Fibroblast of skin of back (primary cell): ENCODE measurements at places on chromosomes 2 and 18.

- DNase-seq = no peak
Observed at GRCh38 chr2:221415789-221416188, 156.3 kb downstream of the EPHA4 start.

GRCh38 chr18:5414546-5414945, 119.0 kb upstream of the ZBTB14 start:
- no peak for DNase-seq

- DNase-seq = no peak
Observed at GRCh38 chr18:48740068-48740440, 201.2 kb downstream of the CTIF start.

DNA sequence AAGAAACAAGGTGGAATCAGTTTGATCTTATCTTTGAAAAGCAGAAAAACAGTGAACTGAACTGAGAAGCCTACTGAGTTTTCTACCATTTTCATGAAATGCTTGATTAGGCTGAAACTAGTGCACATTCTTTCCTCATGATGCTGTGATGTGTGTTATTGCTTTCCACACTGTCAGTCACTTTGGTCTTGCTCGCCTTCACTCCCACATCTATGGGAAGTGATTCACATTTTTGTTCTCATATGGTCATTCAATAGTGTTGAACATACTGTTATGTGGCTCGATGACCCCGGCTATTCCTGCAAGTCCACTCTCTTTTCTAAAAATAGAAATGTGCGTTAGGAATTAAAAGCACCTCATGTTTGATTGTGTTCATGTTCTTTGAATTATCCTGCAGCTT, 129.7 kb downstream of the TGIF1 start:
- peak; percentile 86 for DNase-seq

DNA sequence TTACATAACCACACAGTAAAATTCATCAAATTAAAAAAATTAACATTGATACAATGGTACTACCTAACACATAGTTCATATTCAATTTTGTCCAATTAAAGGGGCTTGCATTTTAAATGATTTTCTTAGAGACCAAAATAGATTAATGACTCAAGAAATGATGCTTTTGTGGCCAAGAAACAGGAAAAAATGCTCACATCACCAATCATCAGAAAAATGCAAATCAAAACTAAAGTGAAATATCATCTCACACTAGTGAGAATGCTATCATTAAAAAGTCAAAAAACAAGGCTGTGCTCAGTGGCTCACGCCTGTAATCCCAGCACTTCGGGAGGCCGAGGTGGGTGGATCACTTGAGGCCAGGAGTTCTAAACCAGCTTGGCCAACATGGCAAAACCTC, 235.6 kb downstream of the PIK3C3 start:
- DNase-seq = no peak

GRCh38 chr2:178266445-178266844, 72.1 kb downstream of the OSBPL6 start:
- no peak for DNase-seq

DNA sequence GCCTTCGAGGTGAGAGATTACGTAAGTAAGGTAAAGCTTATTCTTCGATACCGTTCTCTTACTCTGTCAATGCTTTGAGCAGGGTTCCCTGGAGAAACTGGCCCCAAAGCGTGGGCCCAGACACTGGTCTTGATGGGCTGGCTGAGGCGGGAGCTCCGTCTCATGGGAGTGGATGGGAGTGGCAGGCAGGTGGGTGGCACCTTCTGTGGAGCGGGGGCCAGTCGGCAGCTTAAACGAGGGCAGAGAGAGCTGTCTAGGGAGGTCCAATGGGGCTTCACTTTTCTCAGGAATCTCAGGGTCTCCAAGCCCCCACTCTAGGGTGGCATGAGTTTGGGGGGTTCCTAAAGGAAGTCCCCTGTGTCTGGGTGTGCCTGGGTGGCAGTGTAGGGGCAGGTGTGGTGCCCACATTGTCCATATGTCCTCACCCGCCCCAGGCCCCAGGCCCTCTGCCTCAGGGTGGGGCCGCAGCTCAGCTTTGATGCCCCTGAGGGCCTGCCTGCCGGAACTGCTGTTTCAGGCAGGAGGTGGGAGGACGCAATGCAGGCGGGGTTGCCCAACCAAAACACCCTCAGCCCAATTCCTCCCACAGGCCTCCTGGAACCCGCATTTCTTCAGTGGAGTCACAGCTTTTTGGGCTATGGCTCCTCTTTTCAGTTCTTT, 32.5 kb upstream of the FOSL2 start:
- no peak for DNase-seq

- DNase-seq = no peak
Observed at GRCh38 chr18:4248686-4249085, 206.4 kb downstream of the DLGAP1 start.

DNA sequence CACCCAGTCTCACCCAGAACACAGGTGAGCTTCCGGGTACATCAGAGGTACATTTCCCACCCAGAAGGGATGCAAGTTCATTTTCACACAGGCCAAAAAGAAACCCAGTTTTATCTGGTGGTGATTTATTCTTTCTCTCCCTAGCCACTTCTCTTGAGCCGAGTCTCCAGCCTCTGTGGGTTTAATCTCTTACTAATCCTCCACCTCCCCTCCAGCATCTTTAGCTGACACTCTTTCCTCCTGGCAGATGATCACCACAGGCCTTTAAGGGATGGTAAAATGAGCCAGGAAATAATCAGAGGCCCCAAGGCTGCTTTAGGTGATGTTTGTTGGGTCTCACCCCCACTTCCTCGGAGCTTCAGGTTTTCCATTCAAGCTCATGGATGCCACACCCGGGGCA, 145.7 kb upstream of the DLX2 start:
- no peak for DNase-seq

GRCh38 chr2:46296840-46297545, at the start of gene EPAS1:
TSS of gene EPAS1 (plus strand) at chr2:46297407. CDS start at chr2:46297912, 505 bp downstream.
- DNase-seq = peak; percentile 79

DNA sequence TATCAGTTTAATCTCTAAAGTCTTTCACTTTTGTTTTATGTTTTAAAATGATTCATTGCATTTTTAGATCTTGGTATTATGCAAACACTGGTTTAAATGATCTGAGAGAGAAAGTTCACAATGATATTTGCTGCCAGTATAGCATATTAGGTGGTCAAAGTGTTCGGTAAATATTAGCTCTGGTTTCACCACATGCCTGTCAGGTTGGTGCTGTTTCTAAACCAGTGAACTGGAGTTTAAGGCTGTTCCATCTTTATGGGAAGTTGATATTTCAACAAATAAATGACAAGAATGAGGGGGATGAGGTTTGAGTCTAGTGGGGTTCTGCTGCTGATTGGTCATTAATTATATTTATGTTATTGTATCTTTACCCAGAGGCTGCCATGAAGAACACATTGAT, 436.4 kb downstream of the DCDC2C start:
- DNase-seq = no peak

- DNase-seq = no peak
Observed at GRCh38 chr2:100038011-100038410, 104.4 kb downstream of the AFF3 start.

- DNase-seq = no peak
Observed at GRCh38 chr2:65700720-65701119, 268.3 kb upstream of the SPRED2 start.

DNA sequence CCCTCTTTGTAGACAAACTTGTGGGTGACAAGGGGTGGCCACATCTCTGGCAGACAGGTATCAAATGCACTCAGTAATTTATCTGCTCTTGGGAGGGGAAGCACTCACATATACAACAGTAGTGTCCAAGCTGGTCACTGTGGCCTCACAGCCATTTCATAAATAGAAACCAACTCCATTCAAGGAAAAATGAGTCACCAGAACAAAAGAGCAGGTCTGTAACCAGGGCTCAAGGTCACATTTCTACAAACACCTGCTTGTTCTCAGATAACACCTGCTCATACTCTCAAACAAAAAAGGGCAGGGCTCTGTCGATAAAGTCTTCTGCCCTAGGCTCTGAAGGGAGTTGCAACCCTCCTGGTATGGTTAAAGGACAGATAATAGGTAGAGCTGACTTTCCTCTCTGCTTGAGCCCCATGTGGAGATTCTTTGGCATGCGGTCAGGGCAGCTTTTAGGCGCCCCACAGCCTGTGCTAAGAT, 459.0 kb downstream of the BCL11A start:
- DNase-seq = no peak

DNA sequence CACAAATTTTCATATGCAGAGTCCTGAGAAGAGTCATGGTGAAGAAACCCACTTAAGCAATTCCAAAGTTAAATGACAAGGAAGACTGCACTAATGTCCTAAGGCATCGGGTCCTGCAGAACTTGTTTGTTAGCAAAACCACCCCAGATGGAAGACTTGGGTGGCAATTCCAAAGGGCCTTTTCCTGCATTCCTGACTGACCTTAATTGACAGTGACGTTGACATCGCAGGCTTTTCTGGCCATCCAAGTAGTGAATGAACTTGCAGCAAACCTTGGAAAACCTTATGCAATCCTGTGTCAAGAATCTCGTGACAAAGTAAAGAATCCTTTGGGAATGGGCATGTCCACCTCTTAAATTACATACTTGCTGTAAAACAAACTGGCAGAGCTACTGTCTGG, 112.5 kb upstream of the SH3BP4 start:
- DNase-seq = peak; percentile 44

DNA sequence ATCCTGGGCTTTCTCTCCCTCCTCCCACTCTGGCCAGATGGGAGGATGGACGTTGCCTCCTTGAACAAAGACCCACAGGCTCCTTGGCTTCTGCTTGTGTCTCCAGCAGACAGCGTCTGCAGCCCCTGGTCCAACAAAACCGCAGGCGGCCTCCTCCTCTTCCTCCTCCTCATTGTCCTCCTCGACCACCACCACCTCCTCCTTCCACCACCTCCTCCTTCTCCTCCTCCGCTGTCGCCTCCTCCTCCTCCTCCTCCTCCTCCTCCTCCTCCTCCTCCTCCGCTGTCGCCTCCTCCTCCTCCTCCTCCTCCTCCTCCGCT, 45.7 kb upstream of the ALPP start:
- DNase-seq = no peak

- peak; percentile 95 for DNase-seq
Observed at GRCh38 chr2:28356095-28356911, 36.4 kb upstream of the FOSL2 start.

DNA sequence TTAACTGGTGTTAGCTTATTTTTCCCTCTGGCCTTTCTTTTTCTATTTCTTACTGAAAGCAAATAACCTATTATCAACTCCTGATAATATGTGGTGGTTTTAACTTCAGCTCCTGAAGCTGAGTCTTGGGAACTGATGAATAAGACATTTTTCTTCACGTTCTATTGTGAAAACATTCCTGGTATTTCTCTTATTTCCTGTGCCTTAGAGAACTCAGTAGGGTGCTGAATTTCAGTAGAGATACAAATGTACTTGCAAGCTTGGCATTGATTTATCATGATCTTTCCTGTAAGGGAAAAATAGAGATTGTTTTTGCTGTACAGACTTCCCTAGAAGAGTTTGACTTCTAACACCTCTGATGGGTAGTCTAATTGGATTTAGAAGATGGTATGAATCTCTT, 52.8 kb upstream of the DCC start:
- peak; percentile 83 for DNase-seq

- peak; percentile 13 for DNase-seq
Observed at GRCh38 chr2:101698844-101699754, 1.6 kb downstream of the MAP4K4 start.

- DNase-seq = no peak
Observed at GRCh38 chr2:29751390-29751789, 170.0 kb downstream of the ALK start.

GRCh38 chr18:24009651-24010333, 4.8 kb upstream of the TTC39C start:
- DNase-seq = no peak

- DNase-seq = no peak
Observed at GRCh38 chr2:187577310-187577709, 23.1 kb upstream of the TFPI start.
